ENCODE measurements at places on chromosomes 2 and 18.

GRCh38 chr18:8450013-8450412 is 159.2 kb upstream of the RAB12 start:
- no peak for DNase-seq

DNA sequence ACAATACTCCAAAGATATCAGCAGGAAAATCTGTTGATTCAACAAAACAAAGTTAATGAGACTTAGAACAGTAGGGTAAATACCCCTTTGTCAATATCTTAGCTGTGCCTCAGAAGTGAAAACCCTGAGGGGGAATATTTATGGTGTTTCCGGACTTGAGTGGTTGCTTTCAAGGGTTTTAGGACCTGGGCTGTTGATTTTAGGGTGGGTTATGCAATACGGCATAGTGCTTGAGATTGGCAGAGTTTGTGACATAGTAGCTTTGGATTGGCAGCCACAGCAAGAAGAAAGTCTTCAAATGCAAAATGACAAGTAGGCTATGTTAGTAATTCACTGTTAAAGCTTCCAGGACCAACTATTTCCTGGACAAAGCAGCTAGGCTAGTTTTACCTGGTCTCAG is 826.3 kb upstream of the CDH2 start:
- DNase-seq: no peak

DNA sequence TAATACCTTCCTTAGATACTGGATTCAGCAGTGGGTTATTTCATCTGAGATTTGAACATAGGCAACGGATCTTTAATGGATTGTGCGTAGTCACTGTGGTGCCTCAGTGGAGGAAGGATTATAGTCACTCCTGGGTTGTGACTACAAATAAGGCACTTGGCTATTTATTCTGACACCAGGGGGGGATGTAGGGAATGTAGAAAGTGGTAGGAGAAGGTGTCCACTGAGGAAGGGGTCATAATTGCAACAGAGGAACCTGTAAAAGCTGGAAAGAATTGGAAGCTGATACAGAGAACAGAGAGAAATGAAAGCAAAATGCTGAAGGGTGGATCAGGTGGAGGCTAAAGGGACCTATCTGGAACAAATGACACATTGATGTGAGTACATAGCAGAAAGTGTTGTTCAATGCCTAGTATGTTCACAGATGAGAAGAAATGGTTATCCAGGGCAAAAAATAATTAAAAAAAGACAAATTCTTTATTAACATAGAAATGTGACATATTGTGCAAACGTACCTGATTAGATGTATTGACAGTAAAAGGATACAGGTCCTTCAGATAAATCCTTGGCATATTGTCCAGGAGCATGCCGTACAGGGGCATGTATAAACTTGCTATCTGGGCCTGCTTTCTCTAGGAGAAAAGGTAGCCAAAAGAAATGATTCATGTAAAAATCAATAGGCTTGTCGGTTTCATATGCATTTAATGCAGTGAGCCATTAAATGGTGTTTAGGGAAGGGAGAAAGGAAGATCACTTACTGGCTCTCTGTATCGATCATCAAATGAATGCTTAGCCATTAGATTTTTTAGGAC is 91.2 kb upstream of the CCDC195 start:
- no peak for DNase-seq

- no peak for DNase-seq
Observed at GRCh38 chr2:53182601-53183000, 585.0 kb upstream of the CHAC2 start.

GRCh38 chr2:98822301-98823164 is 91.6 kb upstream of the MGAT4A start:
- no peak for DNase-seq

DNA sequence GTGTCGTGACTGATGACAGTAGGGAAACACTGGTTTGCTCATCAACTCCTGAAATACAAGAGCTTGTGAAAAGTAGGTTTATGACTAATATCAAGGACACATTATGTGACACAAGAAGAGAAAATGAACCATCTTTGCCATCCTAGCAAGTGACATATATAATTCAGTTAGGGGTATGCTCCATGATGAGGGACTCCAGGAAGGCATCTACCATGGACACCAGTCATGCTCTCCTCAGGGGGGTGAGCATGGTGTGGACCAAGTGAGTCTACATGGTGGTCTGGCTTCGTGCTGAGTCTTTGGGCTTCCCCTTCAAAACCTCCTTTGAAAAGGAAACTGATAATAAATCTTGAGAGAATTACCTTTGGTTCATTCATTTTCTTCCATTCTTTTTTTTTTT is 11.7 kb upstream of the SERPINB5 start:
- DNase-seq: no peak

DNA sequence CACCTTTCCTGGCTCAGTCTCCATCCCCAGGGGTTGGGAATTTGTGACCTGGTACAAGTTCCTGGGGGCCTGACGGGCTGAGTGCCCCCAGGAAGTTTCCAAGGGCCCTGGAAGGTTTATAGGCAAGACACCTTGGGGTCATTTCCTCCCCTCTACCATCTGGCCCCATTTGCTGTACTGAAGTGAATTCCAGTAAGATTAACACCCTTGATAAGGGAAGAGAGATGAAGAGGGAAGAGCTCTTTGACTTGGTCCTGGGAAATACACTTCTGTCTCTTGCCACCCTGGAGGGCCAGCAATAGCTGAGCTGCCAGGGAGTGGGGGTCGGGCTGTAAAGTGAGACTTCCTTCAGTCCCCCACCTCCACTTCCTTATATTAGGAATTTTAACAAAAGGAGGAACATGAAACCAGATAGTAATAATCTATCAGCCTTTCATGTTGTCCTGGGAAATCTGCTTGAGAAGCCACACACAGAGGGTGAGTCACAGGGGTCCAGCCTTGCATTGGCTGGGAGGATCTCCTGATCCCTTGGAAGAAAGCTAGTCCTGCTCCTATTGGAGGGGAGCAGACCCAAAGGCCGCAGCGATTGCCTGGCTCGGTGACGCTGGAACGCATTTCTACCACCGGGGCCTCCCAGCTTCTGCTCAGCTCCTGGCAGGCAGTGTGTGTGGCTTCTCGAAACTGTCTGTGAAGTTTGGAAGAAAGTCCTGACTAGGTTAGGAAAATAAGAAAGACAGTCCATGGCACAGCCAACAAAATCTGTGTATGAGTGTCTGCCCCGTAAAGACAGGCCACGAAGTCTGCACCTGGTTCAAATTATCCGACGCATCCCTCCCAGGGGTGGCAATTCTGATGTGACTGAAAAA is 87.3 kb downstream of the ACAA2 start:
- no peak for DNase-seq

- DNase-seq: no peak
Observed at GRCh38 chr18:47184419-47185050, 8.4 kb upstream of the IER3IP1 start.

- no peak for DNase-seq
Observed at GRCh38 chr2:238633426-238634328, 206.9 kb downstream of the ASB1 start.

- DNase-seq: peak; percentile 78
Observed at GRCh38 chr18:76821875-76822505, 367 bp upstream of the ZNF236 start.

- no peak for DNase-seq
Observed at GRCh38 chr2:225566798-225567197, 167.3 kb downstream of the NYAP2 start.

DNA sequence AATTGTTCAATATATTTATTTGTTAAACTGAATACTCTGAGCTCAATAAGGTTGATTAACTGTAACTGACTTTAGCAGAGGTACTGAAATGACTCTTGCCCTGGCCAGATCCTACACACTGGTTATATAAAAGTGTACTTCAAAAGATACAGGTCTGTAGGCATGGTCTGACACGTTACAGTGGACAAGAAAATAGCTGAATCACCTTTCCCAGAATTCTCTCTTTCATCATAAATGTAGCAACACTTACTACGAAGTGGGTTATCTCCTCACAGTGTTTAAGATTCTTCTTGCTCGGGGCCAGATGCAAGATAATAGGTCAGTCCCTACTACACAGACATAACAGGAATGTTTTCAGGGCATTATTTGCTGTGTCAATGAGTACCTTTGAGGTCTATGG is 107.0 kb upstream of the ZC3H15 start:
- no peak for DNase-seq

- DNase-seq: no peak
Observed at GRCh38 chr2:1968988-1969700, 224.8 kb upstream of the PXDN start.

DNA sequence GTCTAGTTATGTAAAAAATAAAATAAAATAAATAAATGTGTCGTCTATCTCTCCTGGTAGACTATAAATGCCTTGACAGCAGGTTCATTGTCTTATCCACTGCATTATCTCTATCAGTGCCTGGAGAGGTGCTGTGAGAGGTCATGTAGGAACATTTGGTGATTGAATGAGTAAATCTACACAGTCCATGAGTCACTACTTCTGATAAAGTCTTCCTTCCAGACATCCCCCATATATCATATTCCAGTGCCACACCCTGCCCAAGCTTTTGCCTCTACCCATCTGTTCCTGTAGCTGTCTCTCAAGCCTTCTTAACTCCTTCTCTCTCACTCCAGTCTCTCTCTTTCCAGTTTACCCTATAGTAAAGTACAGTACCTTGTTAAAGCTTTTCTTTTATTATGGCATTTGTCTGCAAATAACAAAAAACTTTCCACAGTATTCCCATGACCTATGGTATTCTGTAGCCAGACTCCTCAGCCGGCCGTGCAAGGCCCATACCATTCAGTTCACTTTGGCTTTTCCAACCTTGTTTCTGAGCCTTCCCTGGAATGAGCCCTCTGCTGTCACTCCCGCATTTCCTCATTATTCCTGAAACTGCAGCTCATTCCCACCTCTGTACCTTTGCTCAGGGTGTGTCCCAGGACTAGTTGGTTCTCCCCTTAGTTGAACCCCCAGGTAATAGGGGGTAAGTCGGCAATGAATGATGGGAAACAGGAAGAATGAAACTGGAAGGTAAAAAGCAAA is 37.5 kb downstream of the ANXA4 start:
- DNase-seq: no peak

DNA sequence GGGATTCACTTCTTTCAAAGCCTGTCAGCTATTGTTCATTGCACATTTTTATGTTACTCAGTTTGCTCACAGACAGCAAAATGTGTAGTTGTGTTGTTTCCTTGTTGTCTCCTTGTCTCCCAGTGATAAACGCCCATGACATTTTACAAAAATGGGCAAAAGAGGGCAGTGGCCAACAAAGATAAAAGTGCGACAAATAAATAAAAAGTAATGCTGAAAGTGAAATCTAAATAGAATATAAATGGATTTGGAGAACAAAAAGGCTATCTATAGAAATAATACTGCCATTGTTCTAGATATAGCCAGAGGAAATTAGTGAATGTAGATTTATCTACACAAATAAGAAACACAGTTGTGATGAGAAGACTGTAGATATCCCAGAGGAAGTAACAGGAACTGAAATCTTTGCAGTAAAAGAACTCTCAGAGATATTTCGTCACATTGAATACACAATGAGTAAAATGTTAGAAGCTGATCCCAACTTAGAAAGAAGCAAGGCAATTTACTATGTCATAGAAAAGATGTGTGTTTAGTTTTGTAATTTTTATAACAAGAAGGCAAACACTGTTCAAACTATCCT is 1186.2 kb upstream of the FAM98A start:
- DNase-seq: no peak

DNA sequence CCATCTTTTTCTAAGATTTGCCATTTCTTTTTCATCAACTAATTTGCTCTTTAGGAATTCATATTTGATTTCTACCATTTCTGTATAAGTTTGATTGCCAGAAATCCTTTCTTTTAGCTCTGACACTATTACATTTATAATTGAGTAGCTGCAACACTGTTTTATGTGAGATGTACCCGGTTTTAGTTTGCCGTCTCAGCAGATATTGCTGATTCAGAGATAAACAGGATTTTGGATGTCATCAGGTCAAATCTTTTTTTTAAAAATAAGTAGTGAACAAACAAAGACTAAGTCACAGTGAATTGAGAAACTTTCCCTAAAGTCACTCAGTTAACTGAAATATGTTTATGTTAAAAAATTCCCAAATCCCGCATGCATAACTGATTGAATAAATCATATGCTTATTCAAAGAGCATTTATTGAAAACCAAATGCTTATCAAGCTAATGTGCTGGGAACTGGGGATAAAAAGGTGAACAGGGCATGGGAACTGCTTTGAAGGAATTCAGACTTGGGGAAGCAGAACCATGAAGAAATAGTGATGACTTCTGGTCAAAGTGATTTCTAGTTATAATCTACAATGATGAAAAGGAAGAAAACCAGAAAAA is 19.5 kb upstream of the CCDC102B start:
- no peak for DNase-seq

DNA sequence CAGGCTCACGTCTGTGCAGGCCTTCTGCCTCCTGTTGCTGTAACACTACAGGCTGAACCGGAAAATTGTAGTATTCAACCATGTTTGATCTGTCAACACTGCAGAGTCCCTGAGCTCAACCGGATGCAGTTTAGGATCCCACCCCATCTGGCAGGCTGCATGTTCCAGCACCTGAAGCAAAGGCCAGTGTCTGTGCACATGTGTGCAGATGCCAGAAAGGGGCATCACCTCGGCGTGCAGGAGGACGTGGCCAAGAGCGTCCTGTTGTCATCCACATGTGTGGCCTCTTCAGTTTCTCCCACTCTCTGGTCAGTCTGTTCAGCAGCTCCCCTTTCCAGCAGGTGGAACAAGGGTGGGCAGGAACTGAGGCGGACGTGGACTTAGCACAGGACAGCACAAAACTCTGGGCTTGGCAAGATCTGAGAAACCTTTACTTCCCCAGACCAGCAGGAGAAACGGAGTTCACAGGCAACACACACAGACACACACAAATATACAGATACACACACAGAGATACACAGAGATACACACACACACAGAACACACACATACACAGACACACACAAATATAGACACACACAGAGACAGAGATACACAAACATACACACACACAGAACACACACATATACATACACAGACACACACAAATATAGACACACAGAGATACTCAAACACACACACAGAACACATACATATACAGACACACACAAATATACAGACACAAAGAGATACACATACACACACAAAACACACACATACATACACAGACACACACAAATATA is 111.3 kb downstream of the NDUFA10 start:
- DNase-seq: no peak

- no peak for DNase-seq
Observed at GRCh38 chr2:119461811-119462210, 30.2 kb downstream of the TMEM37 start.

GRCh38 chr2:198596985-198597384 is 792.6 kb downstream of the PLCL1 start:
- DNase-seq: no peak

DNA sequence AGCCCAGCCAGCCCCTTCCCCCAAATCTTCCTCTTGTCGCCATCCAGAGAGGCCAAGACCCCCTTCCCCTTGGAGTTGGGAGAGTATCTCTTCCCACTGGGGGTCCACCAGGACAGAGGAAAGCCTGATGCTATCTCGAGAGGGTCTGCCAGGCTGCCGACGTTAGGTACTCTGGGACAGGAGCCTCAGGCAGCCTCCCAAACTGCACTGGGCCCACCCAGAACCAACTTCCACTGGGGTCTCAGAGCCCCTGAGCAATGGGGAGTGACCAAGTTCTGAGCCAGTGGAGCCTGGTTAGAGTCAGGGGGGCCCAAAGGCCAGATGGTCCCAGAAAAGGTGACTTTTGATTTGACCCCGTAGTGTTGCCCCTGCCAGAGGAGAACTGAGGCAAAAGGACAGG is 189.1 kb downstream of the INHBB start:
- no peak for DNase-seq

Measured in GM06990 (cell line).